HepG2 (cell line): ENCODE measurements at places on chromosomes 13 and 19. TPM values are rescaled to one million over a fixed set of nuclear protein-coding genes. Genes with fewer than 3 reads are reported as not detected.

- no peak for DNase-seq
Measured at GRCh38 chr19:39833160-39833463, 850 bp downstream of the DYRK1B start.

The COX7A1 gene
- total RNA-seq, result not detected in 2 replicates

The TMEM255B gene
- total RNA-seq, result 0.03 TPM in 1 of 2 replicates, not detected in the other

DNA sequence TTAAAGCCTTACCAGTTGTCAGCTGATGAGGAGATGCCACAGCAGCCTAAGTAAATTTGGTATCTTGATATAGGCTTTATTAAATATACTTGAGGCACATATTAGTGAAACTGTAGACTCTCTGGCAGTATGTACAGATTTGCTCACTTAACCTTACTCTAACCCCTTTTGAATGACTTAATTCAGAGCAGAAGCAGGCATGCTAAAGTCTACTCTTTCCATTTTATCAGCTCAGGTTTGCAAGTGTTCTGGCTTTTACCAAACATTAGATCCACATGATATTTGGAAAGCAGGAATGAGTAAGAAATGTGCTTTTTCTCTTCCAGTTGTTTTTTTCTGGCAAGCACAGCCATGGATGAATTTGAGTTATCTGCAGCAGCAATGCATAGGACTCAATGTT, 541.0 kb upstream of the PCDH9 start:
- no peak for DNase-seq

DNA sequence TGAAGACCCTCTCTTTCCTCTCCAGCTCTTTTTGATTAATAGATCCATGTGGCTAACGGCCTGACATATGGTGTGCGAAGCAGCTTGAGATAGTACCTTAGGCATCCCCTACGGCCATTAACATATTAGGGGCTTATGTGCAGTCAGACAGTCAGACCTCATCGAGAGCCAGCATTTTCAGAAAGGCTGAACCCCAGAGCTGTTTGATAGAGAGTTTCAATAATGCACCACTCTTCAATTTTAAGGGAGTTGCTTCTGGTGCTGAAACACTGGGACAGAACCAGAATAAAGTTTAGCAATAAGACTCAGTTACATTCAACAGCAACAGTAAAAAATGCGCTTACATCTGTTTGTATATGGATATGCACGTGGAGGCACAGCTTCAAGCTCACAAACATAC, 10.8 kb downstream of the POU4F1 start:
- DNase-seq, result no peak

GRCh38 chr19:38705197-38706019, 38.9 kb downstream of the CAPN12 start:
- DNase-seq, result no peak

GRCh38 chr19:38434549-38435051, 1.1 kb downstream of the RYR1 start:
- no peak for DNase-seq

DNA sequence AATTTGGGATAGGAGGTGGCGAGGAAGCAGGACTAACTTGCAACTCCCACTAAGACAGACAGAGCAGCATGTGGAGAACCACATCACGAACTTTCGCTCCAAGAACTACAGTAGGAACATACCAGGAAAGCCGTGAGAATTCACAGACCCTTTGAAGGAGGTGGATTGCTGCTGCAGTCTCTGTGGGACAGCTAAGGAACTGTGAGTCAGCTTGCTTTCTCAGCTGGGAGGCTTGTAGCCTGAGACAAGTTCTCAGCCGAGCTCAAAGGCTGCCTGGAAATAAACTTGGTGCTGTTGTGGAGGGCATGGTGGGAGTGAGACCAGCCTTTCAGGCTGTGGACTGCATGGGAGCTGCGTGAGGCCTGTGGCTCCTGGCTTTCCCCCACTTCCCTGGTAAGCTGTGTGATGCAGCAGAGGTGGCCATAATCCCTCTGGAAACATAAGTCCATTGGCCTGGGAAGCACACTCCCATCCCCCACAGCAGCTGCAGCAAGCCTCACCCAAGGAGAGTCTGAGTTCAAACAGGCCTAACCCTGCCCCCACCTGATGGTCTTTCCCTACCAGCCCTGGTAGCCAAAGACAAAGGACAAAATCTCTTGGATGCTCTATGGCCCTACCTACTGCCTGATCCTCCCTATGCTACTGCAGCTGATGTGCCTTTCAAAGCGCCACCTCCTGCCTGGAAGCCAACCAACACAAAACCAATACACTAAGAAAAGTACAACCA, 441.1 kb upstream of the HTR2A start:
- no peak for DNase-seq

- no peak for DNase-seq
Measured at GRCh38 chr13:42525035-42525504, 48.9 kb upstream of the TNFSF11 start.

The PRTN3 gene
- total RNA-seq, result not detected in 2 replicates

DNA sequence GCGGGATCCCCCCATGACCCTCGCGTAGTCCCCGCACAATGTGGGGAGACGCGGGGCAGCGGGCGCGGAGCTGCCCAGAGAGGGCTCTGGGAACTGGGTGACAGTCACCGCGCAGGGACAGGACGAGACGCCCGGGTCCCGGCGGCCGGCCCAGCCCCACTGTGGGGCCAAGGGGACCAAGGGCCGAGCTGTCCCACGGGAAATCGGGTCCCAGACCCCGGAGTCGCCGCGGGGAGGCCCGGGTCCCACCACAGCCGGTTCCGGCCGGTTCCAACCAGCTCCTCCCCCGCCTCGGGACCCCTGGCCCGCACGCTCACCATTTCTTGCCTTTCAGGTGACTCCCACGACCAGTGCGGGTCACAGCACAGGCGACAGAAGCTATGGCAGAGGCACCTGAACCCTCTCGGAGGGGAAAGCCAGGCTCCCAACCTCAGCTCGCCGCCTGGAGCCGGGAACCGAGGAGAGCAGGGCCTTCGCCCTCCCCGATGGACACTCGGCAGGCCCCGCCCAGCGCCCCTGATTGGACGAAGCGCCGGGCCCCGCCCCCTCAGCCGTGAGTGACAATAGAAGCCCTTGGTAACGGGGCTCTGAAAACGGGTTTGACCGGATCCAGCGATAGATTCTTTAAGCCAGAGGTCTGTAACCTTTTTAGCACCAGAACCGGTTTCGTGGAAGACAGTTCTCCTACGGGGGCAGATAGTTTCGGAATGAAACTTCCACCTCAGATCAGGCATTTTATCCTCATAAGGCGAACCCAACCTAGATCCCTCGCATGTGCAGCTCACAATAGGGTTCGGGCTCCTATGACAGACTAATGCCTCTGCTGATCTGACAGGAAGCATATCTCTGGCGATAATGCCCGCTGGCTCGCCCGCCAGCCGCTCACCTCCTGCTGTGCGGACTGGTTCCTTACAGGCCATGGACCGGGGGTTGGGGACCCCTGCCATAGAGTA, at the start of gene ZNF433:
Gene ZNF433 (minus strand): TSS at position 460 of the 953 bp plus-strand sequence. CDS start 140 bp downstream, at position 320.
- peak; percentile 84 for DNase-seq

DNA sequence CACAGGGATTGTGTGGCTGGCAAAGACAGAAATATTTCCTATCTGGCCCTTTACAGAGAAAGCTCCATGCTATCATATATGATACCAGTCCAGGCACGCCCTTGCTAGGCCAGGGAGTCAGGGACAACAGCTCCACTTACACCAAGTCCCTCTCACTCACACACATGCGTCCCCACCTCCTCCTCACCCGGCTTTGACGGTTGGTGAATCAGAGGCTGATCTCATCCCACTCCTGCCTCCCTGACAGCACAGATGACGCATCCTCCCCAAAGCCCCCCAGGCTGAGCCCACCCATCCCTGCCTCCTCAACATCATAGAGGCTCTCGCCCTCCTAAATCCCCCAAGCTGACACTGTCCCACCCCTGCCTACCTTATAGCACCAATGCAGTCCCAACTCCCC, 62.7 kb downstream of the F2RL3 start:
- no peak for DNase-seq

DNA sequence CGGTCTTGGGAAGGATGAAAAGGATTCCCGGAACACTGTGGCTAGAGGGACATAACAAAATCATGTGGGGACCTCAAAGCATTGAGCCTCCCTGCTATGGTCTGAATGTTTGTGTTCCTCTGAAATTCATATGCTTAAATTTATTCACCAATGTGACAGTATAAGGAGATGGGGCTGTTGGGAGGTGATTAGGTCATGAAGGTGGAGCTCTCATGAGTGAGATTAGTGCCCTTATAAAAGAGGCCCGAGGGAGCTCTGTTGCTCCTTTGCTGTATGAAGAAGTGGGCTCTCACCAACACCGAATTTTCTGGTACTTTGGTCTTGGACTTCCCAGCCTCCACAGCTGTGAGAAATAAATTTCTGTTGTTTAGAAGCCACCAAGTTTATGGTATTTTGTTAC, 26.1 kb upstream of the DGKH start:
- no peak for DNase-seq

DNA sequence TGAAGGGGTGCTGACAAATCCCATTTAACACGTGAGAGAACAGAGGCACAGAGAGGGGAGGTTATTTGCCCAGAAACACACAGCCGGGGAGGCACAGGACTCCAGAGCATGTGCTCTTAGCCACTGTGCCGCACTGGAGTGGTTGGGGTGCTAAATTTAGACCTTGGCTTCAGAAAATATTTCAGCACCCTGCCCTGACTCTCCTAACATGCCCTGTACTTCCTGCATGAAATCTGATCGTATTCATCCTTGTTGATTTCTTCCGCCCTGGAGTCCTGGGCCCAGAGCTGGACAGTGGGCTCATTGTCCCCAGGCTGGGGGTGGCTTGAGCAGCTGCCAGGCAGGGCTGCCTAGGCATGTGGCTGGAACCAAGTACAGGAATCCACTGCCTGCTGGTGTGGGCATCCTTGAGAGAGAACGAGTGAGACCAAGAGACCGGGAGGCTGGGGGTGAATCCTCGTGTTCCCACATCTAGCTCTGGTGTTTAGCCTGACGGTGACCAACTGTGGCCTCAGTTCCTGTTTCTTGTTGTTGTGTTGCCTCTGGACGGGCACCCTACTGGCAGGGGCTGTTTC, 5.3 kb downstream of the SLC27A1 start:
- peak; percentile 93 for DNase-seq

The RFXAP gene
- 1.8 and 4.4 TPM in 2 replicates for total RNA-seq

DNA sequence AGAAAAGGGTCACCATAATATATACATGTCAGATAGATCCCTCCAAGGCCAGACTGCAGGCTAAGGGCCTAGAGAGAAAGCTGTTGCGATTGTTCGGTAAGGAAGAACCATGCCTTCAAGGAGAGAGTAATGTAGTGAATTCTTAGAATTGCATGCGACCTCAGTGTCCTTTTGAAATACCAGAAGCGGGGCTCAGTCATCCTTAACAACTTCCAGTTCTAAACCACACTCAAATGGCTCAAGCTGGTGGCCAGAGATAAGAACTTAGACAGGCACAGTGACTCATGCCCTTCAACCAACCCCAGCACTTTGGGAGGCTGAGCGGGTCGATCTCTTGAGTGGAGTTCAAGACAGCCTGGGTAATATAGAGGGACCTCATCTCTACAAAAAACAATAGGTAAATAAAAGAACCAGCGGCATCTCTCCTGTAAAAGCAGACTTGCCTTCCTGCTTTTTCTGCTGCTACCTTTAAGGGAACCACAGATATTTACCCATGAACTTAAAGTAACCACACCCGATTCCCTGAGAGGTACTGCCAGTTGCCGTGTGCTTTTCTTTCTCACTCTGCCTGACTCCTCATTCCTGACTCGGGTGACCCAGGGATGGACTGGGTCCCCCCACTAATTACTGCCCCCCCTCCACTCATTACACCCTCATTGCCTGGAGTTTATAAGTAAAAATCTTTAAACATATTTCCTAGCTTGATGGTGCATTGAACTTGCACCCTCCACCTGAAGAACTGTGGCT, 15.4 kb upstream of the SIGLEC6 start:
- no peak for DNase-seq

- DNase-seq, result no peak
Measured at GRCh38 chr13:20503088-20504083, 22.3 kb downstream of the CRYL1 start.

- DNase-seq, result no peak
Measured at GRCh38 chr13:111961236-111961635, 105.7 kb upstream of the SOX1 start.

The FGF9 gene
- total RNA-seq, result not detected in 2 replicates

GRCh38 chr19:4362101-4362828, 18.9 kb downstream of the MPND start:
- DNase-seq, result no peak
